ENCODE measurements at places on chromosomes 12 and 14. TPM values are rescaled to one million over a fixed set of nuclear protein-coding genes. Genes with fewer than 3 reads are reported as not detected.

DNA sequence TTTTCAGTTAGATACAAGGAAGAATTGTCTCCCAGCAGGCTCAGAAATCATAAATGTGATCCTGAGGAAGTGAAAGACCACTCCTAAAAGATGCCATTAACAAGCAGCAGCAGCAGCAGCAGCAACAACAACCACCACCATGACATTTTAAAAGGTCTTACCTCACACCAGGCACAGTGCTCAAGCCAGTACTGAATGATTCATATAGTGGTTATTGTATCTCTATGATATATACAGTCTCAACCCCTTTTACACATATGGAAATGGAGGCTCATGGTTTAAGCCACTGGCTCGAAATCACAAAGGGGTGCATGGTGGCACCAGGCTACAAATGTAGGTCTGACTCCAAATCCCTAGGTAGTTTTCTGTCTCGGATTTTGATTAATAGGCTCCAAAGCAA lies 126.9 kb downstream of the KTN1 start:
- no peak for DNase-seq

DNA sequence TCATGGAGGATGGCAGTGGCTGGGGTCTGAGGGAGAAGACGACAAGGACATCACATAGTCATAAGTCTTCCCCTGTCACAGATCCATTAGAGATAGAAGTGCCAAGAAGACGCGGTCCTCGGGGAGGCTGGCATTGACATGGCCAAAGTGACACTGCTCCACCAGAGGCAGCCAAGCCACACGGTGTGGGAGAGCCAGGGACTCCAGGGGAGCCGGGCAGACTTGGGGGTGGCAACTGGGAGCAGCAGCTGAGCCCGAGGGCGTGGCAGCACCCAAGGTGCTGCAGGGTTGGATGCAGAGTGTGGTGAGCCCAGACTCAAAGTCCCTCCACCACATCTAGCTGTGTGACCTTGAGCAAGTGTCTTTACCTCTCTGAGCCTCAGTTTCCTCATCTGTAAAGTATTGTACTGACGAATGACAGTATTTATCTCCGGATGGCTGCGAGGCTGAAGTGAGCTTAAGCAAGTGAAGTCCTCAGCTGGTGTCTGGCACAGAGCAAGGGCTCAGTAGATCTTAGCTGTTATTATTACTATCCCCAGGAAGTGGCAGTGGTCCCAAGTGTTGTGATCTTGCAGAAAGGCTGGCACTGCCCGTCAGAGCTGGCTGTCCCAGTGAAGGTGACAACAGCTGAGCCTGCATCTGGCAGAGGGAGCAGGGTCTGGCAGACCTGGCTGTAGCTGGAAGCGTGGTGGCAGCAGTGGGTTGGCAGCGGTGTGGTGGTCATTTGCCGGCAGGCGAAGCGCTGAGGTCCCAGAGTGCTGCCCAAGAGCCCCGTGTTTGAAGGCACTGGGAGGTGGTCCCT lies 54.9 kb downstream of the ZNF664 start:
- no peak for DNase-seq

- no peak for DNase-seq
These were observed 338.6 kb downstream of the APAF1 start for GRCh38 chr12:98983647-98984046.

The EML5 gene
- 0.17 TPM for total RNA-seq

- no peak for DNase-seq
These were observed 23.9 kb downstream of the SCAF11 start for GRCh38 chr12:45966486-45966885.

DNA sequence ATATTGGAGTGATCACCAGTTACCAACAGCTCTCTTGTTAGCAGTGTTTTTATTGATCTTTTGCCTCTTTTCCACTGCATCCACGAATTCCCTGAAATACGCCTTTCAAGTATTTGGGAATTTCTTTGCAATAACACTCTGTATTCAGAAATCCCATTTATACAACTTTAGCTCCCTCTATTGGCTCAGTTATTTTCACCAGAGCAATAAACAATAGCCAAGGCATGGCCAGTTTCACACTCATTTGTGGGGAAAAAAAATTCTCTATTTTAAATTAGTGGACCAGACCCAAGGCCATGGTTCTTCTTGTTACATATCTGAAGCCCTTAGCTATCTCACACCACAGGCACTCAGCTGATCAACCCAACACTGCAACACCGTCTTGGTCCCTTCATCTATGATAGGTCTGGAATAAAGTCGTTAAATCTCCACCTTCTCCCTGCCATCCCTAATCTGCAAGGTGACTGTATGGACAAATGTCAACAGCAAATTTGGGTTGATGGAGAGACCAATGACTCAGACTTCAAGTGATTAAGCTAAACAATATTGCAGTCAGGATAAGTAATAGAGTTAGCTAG lies 92.4 kb upstream of the TMEM260 start:
- DNase-seq, result no peak

DNA sequence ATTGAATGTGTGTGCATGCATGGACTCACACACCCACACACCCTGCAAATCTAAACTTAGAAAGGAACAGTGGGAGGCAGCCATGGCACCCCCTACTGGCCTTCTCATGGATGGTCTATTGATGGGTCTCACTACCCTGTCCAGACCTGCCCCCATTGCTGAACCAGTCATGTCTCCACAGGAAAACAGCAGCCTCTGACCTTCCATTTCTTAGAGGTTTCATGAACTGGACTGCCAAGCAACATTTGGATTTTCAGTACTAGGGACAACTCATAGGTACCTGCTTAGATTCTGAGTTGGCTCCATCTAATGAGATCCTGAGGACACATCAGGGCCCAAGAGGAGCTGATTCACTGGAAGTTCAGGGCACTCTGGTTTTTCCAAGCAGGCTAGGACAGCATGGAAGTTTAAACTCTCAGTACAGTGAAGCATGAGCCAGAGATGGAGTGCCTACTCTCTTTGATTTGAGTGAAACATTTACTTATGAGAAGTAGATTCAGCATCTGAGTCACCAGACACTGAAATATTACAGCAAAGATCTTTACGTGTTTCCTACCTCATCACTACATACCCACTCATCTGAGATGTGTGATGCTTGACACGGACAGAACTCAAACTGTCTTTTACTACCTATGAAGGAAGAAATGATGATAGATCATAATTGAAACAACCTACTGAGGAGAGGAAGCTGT lies 98.9 kb upstream of the PLEKHG7 start:
- no peak for DNase-seq

GRCh38 chr14:82182646-82183045 lies 649.0 kb upstream of the SEL1L start:
- no peak for DNase-seq

The RNASE9 gene
- not detected for total RNA-seq

GRCh38 chr12:120229487-120230325 lies 28.8 kb upstream of the RPLP0 start:
- DNase-seq, result no peak

DNA sequence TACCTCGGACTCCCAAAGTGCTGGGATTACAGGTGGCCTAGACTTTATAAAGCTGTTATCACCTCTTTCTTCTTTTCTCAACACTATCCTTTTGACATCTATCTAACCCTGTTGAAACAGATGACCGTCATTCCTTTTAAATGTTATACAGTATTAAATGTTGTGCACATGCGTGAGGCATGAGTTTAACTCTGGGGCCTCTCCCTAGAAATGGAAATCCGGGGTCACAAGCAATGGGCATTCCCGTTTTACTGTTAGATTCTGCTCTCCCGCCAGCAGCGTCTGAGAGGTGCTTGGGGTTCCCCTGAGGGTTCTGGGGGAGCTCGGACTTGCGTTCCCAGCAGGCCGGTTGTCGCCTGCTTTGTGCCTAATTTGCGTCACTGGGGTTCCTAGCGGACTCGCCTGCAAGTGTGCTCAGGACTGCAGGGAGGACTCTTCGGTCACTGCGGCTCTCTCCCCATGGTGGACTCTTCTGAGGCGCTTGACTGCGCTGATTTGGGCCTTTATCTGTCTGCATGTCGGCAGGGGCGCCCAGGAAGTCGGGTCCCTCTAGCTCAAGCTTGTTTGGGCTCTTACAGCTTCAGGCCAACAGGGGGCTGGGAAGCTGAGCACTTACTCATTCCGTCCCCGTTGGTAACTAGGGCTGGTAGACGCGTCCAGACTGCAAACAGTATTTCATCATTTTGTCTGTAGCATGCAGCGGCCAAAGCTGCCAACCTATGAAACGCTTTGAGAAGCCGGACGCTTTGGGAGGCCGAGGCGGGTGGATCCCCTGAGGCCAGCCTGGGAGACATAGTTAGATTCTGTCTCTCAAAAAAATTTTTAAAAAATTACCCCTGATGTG lies 1.2 kb upstream of the RAN start:
- DNase-seq, result peak; percentile 94

- no peak for DNase-seq
These were observed 2.6 kb upstream of the KRT18 start for GRCh38 chr12:52946334-52946733.

GRCh38 chr12:124861898-124862676 lies 1.6 kb downstream of the SCARB1 start:
- DNase-seq, result no peak

DNA sequence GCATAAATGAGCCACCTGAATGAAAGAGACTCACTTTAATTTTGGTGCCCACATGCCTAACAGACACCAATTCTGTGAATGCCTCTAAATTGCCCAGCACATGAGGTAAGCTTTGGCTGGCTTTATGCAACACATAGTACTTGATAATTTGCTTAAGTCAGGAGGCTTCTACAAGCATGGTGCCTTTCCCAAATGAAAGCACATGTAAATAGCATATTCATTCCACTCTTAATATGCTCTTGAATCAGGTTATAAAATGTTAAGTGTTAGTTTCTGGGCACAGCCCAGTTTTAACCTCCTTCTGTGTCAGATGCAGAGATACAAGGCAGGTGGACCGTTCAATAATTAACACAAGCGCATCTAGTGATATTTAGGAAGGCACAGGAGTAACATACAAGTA lies 15.6 kb downstream of the TMCC3 start:
- no peak for DNase-seq

GRCh38 chr14:58638231-58639197 lies 752 bp downstream of the DACT1 start:
- no peak for DNase-seq

DNA sequence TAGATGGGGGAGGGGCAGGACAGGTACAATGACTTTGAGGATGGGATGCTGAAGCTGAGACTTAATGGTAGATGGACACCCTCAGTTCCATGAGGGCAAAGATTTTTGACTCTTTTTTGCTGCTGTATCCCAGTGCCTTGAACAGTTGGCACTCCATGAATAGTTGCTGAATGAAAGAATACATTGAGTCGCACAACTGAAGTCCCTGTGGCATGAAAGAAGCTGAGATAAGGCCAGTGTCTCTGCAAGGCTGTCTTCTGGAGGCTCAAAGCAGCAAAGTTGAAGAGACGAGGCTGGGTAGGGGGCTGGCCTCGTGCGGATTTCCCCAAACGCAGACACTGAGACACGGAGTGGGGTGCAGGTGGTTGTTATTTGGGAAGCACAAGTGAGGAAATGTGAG lies 179.3 kb downstream of the ADCK1 start:
- no peak for DNase-seq

Data from lower leg skin (tissue), 4 donors.